ENCODE measurements at places on chromosomes 6 and 20. TPM values are rescaled to one million over a fixed set of nuclear protein-coding genes. Genes with fewer than 3 reads are reported as not detected.

CALHM5 gene
- total RNA-seq = 0.10 TPM

GRCh38 chr6:31354158-31354863 is 2.7 kb downstream of the HLA-B start:
- no peak for DNase-seq

GRCh38 chr6:35640017-35640664 is 48.6 kb downstream of the FKBP5 start:
- DNase-seq = no peak

- no peak for DNase-seq
Measured at GRCh38 chr20:50019466-50020256, 36.9 kb downstream of the SNAI1 start.

GRCh38 chr6:44100088-44100550 is 27.1 kb downstream of the MRPL14 start:
- no peak for DNase-seq

DNA sequence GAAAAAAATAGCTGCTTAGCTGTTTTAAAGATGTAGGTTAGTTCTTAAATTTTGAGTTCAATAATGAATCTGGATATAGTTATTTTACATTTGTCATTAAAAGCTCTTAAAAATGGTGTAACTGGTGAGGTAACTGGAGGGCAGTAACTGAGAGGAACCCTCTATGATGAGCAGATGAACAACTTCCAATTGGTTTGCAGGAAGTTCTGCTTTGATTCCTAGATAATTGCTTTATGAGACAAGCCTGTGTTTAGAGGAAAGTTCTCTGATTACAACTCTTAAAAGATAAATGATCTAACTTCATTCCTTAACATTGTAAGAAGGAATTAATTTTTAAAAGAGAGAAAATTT is 8.5 kb downstream of the MYLIP start:
- DNase-seq = no peak

DNA sequence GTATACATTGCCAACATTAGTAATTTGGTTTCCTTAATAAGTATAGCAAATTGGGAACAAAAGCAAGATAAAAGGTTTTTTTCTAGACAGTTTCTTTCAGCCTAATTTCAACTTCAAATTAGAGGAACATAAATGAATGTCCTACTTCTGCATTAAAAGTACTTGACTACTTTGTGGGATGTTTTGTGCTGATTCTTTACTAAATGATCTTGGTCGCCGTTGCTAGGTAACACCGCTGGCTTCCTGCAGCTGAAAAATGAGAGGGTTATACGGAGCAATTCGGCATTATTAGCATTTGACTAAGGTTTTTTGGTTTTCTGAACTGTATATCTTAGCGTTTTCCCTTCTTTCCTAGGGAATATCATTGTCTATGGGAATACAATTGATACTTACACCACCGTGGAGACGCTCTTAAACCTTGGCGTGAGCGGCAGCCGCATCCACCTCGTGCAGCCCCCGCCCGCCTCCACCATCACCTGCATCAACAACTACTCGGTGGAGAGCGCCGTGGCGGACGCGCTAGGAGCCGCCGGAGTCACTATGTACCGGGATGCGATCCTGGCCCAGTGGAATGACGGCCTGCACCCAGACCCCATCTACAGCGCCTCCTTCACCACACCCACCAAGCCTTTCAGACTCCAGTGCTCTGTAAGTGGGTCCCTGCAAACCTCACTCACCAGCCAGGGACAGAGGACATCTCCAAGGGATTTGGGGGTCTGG is 90.9 kb upstream of the INSM1 start:
- no peak for DNase-seq
